ENCODE measurements at places on chromosomes 3 and 15. TPM values are rescaled to one million over a fixed set of nuclear protein-coding genes. Genes with fewer than 3 reads are reported as not detected.

TMEM212 gene
- total RNA-seq, result not detected

DNA sequence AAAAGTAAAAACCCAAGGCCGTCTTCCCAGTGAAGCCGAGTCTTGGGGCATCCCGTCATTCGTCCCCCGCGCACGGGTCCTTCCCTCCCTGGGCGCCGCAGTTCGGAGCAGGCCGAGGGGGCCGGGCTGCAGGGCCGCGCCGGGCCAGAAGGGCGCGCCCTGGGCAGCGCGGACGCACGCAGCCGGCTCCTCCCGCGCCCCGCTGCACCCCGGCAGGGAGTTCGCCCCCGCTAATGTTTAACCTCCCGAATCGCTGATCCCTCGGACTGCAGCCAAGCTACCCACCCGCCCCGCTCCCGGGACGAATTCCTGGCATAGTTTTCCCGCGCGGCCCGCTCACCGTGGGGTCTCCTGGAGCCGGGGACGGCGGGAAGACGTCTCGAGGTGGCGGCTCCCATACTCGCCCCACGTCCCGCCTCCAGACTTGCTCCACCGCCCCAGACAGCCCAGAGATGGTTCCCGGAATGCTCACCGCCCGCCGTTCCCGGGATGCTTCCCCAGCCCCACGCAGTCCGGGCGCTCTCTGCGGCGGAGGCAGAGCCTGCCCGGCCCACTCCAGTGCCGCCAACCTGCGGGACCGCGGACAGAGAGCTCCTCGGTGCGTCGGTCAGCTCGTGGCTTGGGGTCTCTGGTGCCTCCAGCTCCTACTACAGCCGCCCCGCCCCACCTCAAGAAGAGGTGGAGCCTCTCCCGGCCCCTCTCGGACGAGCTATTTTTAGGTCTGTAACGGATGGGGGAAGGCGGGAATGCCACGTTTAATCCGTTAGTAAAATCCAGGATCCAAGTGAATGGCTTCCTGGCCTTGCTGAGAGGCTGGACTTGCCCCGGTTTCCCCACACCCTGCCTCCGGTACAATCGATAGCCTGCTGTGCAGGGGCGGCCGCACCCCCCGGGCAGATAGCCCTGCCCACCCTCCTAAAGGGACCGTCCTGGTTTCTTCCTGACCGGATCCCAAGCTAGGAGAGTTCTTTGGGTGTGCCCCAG, at the start of gene DZIP1L:
DZIP1L (minus strand) TSS at position 621 of the 984 bp plus-strand sequence. CDS start 11,637 bp downstream, outside the sequence.
- H3K36me3 ChIP-seq, result no peaks in the 10 kb centered on the region
- H3K4me1 ChIP-seq, result peaks cover 15% of the 10 kb centered on the region
- H3K4me3 ChIP-seq, result peak within 1 kb of the TSS; percentile 80
- no peak within 1 kb of the TSS for H3K27ac ChIP-seq

GPR149 gene
- total RNA-seq, result not detected

MYL3 gene
- total RNA-seq, result not detected

CFAP100 gene
- not detected for total RNA-seq

DNA sequence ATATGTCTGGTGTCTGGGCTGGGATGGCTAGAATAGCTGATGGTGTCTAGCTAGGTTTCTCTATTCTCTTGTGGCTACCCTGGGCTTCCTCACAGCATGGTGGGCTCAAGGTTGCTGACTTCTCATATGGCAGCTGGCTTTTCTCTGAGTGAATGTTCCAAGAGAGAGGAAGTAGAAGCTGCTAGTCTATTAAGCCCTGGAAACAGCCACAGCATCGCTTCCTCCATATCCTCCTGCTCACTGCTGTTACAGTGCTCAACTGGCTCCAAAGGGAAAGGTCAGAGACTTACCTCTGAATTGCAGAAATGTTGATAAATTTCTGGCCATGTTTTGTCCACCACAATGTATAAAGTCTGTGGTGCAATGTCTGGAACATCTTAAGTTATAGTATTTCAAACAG, 299.9 kb upstream of the ADAMTS9 start:
- H3K27me3 ChIP-seq, result no peaks in the 10 kb centered on the region
- no peak overlapping the region for H3K27ac ChIP-seq
- no peak for DNase-seq
- H3K4me1 ChIP-seq, result no peaks in the 10 kb centered on the region
- H3K4me3 ChIP-seq, result no peak overlapping the region

LYZL4 gene
- not detected for total RNA-seq

GRCh38 chr3:163809540-163809993, 1268.7 kb downstream of the SI start:
- no peak overlapping the region for H3K4me3 ChIP-seq
- no peaks in the 10 kb centered on the region for H3K4me1 ChIP-seq
- no peaks in the 10 kb centered on the region for H3K36me3 ChIP-seq
- H3K27me3 ChIP-seq, result no peaks in the 10 kb centered on the region
- no peak overlapping the region for H3K27ac ChIP-seq

DNA sequence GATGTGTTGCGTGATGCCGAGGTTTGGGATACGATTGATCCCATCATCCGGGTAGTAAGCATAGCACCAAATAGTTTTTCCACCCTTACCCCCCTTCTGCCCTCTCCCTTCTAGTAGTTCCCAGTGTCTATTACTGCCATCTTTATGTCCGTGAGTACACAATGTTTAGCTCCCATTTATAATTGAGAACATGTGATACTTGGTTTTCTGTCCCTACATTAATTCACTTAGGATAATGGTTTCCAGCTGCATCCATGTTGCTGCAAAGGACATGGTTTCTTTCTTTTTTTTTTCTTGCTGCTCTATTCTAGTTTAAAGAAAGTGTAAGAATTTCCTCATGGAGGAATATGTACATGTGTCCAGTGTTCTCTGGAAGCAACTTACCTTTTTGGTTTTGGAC, 51.8 kb downstream of the NSUN3 start:
- H3K36me3 ChIP-seq, result peaks cover 21% of the 10 kb centered on the region
- DNase-seq, result no peak
- peaks cover 24% of the 10 kb centered on the region for H3K4me1 ChIP-seq
- H3K4me3 ChIP-seq, result no peak overlapping the region

CXCR6 gene
- total RNA-seq, result 0.25 TPM

A4GNT gene
- not detected for total RNA-seq
